ENCODE measurements at places on chromosomes 4 and X. TPM values are rescaled to one million over a fixed set of nuclear protein-coding genes. Genes with fewer than 3 reads are reported as not detected.

Gene CCDC149
- not detected for total RNA-seq

Gene GAB3
- 4.5 TPM for total RNA-seq

Gene ACE2
- not detected for total RNA-seq

Gene MID2
- total RNA-seq = 3.8 TPM

Gene KLHL15
- 9.6 TPM for total RNA-seq

Gene ANXA3
- 1.2 TPM for total RNA-seq

All from activated CD4-positive, alpha-beta T cell treated with anti-CD3 and anti-CD28 coated beads, Interleukin-2, amount 10 ng/mL, durations not matched to agents 7 days and 5 days (primary cell).